ENCODE measurements at places on chromosomes 7 and 10. TPM values are rescaled to one million over a fixed set of nuclear protein-coding genes. Genes with fewer than 3 reads are reported as not detected.

DNA sequence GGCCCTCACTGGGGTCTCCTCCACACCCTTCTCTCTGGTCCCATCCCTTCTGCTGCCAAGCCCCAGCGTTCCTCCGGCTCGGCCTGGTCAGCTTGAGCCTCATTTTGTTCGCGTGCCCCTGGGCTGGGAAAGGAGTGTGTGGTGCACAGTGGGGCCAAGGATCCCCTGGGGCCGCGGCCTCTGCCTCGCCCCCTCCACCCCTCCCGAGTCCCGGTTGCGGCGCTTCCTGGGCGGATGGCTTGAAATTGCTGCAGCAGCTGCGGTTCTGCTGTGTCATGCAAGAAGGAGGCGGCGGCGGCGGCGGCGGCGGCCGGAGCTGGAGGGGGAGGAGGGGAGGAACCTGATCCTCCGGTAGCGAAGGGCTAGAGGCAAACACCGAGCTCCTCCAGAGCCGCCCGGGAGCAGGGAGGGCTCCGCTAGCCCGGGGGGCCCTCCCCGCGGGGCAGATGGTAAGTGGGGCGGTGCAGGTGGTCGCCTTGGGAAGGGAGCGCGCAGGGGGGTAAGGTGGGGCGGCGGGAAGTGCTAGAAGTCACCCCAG lies 217.8 kb upstream of the MKLN1 start:
- DNase-seq, result no peak

DNA sequence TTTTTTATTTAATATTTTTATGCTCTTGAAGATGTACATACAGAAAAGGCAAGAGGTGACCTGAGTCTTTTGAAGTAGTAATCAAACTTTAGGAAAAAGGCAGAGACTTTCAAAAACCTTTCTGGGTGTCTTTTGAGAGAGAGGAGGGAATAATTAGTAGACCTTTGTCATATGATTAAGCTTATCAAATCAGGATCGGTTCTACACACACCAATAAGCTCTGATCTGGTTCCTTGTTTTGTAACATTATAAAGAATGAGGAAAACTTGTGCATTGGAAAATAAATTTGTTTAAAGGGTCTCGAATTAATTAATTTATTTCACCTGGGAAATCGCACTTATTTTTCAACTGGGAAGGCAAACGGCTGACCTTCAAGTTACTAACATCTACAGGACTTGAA lies 11.9 kb downstream of the TWIST1 start:
- no peak for DNase-seq

GRCh38 chr10:53606981-53607380 lies 834.4 kb upstream of the MBL2 start:
- DNase-seq, result no peak

GRCh38 chr7:8592167-8592566 lies 158.8 kb downstream of the NXPH1 start:
- DNase-seq, result no peak

DNA sequence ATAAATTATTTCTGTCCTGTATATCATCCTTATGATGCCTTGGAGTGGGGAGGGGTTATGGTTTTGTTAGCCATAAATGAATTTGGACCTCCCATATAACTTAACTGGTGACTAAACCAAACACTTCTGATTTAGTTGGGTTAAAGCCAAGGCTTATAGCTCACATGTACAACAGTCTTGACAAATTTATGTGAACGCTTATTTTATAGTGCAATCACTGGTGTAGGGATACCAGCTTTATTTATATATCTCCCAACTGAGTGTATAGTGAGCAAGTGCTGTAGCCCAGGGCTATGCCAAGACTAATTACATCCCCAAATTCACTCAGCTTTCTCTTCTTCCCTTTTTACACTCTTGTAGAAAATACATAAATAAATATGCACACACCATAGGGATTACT lies 956.2 kb downstream of the SORCS3 start:
- no peak for DNase-seq

DNA sequence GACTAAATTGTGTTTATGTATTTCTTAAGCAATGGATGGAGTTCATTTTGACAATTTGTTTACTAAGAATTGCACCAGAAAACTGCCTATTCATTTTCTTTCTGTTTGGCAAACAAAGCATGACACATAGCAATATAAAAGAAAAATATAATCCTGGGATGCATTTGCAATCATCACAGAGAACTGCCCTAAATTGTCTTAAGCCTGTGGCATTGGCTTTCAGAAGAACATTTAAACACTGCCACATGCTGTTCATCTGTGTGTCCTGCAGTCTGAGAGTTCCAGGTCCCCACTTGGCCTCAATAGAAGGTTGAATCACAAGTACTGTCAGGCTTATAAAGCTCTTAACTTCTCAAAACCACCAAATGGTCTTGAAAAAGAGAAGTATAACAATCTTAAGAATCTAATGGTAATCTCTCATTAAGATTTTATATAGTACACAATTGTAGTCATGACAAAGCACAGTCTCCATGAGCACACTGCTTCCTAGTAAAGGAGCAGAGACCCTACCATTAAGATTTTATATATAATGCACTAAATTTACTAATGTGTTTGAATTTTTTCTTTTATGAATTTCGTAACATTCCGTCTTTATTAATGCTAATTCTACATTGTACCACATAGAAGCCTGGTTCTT lies 29.9 kb downstream of the RNLS start:
- no peak for DNase-seq

- DNase-seq, result no peak
Measured at GRCh38 chr7:86904949-86905834, 154.3 kb downstream of the ELAPOR2 start.

DNA sequence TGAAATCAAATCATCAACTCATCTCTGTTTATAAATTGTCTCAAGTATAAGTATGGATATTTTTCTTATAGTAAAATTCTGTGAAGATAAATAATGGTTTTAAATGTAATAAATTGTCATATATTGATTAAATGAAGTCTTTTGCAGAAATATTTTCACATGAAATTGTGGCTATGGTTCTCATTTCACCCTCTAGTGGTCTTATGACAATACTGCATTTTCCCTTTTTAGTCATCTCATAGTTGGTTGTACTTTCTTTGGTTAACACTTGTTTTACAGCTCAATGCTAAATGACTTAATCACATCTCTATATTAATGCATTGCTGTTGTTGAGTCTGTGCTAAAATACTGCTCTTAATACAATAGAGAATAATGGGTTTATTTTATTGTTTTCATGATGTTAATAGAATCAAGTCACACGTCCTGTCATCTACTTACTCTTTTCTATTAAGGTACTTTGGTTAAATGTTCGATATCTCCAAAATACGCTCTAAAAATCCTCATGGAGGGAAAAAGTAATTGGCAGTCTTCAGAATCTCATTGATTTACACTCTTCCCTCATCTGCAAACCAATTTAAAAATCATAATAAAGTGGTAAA lies 38.0 kb upstream of the CACNA2D1 start:
- DNase-seq, result no peak

DNA sequence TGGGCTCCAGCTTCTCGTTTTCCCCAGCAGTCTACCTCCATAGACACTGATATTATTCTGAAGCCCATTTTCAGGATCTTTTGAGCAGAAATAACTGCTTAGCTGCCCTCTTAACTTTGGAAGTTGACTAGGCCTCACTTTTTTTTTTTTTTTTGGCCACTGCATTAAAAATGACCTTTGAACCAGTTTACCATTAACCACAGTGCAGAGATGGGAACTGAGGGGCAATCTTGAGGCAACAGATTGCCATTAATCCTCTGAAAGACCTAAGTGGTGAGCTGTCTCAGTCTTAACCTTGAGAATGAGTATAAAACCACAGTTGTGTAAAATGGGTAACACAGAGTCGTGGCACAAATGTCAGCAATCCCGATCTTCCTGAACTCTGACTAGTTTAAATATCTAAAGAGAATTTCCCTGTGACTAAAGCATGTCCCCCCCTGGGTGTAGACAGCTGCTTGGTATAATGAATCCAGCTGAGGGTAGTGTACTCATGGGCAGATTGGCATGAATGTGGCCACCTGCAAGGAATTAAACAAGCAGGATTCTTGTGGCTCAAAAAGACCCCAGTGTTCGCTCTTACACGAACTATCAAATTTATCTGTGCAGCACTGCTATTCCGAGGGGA lies 46.1 kb upstream of the FMC1 start:
- no peak for DNase-seq

DNA sequence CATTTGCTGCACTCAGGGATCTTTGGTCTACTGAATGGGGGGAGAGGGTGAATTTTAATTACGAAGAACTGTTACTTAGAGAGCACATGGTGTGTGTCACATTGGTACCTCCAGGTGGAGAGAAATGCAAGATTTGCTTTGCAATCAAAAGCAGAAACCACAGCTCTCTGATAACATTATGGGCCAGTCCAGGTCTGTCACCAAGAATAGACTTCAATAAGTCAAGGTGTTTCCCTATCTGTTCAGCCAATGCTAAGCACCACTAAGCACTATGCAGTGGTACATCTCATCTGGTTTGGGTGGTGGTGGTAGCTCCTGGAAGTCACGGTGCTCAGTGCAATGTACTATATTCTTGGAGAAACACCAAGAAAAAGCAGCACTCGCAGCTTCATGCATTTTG lies 119.6 kb upstream of the AFAP1L2 start:
- no peak for DNase-seq

DNA sequence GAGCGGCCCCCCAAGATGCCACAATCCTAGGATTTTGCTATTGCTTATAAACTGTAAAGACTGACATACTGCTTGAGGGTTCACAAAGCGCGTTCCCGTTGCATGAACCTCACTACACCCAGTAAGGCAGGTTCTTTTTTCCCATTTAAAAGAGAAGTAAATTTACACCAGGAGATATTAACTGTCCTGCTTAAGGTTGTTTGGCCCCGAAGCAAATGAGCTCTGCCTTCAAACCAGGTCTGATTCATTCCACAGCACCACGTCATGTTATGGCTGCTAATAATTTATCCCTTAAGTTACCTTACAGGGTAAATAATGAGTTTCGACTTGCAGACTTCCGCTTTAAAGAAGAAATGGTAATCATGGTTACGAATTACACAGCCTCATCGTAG lies 559 bp upstream of the FKBP14 start:
- DNase-seq, result no peak

DNA sequence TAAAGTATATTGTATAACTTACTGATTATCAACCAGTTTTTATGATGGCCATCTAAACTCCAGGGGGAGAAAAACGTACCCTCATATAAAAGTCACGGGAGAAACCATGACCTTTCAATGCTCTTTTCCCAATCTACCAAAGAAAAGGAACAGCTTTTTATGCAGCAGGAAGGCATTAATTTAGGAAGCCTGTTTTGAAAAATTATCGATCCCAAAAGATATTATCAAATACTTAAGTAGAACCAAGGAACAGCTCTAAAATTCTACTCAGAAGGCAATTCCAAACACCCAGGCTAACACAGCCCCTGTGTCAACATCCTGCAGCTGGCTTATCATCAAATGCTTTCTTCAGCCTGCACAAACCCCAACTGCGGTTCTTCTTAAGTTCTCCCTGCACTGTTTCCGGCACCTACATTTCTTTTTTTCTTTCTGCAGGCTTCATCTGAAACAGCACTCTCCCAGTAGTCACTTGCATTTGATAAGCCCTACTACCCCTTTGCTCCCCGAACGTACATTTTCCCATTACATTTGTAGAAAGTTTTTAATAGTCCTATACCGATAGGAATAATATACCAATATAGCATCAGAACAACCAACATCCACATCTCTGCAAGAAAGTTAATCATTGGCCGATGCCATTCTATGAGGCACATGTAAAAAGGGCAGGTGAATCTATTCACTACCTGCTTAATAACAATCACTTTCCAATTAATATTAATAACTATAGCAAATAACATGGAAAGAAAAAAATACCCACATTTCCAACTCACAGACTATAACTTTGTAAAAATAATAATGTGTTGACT lies 47.9 kb downstream of the PIP4K2A start:
- no peak for DNase-seq

- no peak for DNase-seq
Measured at GRCh38 chr10:113491967-113492565, 60.8 kb upstream of the HABP2 start.

GRCh38 chr7:36600869-36601530 lies 123.3 kb downstream of the AOAH start:
- DNase-seq, result no peak

DNA sequence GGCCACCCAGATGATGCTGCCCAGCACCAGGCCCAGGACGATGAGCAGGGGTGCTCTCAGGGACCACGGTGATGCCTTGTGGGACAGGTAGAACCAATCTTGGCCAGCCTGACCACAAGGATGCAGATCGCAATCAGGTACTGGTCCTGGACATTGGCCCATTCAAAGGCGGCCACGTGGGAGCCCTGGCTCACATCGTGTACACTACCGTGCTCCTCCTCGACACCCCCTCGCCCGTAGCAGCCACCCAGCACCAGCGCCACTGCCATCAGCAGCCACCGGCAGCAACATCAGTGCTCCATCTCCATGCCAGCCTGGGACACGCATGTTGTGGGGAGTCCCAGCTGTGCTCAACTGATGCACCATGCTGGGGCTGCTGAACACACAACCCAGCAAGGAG lies 39.0 kb downstream of the AGAP6 start:
- no peak for DNase-seq

DNA sequence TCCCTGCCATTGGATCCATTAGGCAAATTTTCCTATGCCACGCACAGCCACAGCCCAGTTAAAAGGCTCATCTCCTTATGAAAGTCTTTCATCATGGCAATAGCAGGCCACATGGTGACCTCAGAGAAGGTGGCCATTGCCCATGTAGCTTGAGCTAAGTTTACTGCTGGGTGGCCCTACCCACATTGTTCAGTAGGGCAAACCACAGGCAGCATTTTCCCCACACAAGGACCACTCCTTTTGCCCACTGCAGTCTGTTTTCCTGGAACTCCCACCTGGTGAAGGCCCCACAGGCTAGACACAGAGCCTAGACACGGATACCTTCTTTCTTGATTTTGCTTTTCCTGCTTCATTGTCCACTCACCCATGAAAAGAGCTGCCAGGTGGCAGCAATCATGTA lies 101.5 kb upstream of the NPVF start:
- DNase-seq, result no peak

- DNase-seq, result no peak
Measured at GRCh38 chr10:33556620-33557019, 222.2 kb upstream of the NRP1 start.

DNA sequence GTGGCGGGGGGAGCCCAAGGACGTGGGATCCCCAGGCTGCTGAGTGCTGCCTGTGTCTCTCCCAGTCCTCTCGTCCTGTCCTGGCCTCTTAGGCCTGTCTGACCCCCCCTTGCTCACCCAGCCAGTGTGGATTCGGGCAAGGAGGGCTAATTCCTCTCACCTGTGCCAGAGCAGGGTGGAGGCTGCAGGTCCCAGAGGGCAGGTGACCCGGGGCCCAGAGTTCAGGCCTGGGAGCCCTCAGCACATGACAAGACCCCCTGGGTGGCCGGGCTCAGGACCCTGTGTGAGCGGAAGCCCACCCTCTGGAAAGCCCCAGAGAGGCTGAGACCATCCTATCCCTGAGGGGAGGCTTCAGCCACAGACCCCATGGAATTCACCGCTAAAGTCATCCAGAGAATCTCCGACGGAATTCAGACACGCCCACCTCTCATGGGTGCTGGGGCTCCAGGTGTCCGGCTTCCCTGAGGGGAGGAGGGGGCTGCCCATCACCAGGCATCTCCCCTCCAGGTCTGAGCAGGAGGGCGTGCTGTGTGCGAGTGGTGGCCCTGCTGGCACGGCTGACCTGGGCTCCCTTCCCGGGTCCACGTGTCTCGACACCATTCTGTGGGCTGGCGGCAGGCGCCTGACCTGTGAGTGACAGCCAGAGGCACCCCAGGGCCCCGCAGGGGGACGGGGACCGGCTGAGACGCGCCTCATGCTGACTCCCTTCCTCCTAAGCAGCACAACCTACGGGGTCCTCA lies 5.0 kb downstream of the KNDC1 start:
- DNase-seq, result no peak

The OPN1SW gene
- polyA plus RNA-seq, result 1.2 TPM

The GHRHR gene
- polyA plus RNA-seq, result 0.19 TPM

The CDK1 gene
- polyA plus RNA-seq, result 67.8 TPM

The STEAP4 gene
- polyA plus RNA-seq, result 0.06 TPM

The TRIM4 gene
- polyA plus RNA-seq, result 41.1 TPM

The ADIRF gene
- polyA plus RNA-seq, result 12.5 TPM

The PON1 gene
- polyA plus RNA-seq, result 0.55 TPM
